Activated CD8-positive, alpha-beta T cell treated with anti-CD3 and anti-CD28 coated beads, Interleukin-2, amount 10 ng/mL, durations not matched to agents 7 days and 5 days (primary cell): ENCODE measurements at places on chromosomes 3 and 15.

GRCh38 chr3:72372161-72372560, 476.1 kb downstream of the SHQ1 start:
- DNase-seq, result no peak

DNA sequence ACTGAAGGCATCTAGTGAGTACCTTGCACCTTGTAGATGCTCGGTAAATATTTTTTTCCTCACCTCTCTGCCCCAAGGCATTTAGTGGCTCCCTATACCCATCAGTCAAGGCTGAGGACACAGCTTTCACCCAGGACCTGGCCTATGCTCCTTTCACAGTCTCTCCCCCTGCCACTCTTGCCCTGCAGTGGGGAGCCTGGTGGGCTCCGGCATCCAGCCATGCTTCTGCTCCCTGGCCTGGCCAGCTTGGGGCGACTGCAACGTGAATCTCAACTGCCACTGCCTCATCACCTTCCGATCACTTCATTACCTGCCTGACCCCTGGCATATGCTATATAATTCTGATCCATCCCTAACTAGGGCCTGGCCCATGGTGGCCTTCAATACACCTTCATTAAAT, 735 bp upstream of the CX3CR1 start:
- peak; percentile 17 for DNase-seq

- no peak for DNase-seq
These were observed 357.5 kb downstream of the FOXP1 start for GRCh38 chr3:71225951-71226564.

DNA sequence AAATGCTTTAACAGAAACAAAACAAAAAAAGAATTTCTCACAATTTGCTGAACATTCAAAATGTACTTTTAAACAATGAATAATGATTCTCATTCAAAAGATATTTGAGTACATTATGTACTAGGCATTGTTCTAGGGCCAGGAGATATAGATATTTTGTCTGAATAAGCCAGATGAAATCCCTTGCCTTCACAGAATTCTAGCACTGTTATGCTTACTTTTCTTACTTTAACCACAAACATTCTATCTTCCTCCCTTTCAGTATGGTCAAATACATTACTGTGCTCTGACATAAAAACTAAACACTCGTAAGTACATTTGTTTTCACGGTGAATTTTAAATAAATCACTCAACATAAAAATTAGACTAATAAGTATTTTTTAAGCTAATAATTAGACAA, 116.7 kb downstream of the ADAM10 start:
- DNase-seq, result no peak

DNA sequence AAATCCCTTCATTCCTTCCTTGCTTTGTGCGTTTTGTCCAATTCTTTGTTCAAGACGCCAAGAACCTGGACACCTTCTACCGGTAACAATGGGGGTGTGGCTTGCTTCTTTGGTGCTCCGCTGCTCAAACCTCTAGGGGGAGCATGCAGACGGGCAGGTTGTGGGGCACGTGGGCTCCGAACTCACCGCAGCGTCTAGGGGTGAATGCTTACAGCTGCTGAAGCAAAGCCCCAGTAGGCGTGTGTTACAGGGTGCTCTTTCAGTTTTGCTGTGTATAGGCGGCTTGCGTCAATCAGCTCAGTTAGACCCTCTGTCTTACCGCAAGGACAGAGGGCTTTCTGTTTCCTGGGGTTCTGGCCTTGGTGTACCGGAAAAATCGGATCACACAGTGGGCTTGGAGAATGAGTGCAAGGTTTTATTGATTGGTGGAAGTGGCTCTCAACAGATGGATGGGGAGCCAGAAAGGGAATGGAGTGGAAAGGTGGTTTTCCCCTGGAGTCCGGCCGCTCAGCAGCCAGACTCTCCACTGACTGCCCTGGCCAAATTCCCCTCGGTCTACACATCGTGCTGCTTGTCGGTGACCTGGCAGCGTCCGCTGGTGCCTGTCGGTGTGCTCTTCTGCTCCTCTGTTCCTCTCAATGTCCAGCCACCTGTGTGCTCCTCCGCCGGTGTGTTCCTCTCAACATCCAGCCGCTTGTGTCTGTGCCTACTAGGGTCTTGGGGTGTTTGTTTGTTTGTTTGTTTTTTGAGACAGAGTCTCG, 1.2 kb upstream of the LRRC34 start:
- peak; percentile 92 for DNase-seq

GRCh38 chr3:60015032-60015705, 965.3 kb upstream of the CFAP20DC start:
- no peak for DNase-seq

DNA sequence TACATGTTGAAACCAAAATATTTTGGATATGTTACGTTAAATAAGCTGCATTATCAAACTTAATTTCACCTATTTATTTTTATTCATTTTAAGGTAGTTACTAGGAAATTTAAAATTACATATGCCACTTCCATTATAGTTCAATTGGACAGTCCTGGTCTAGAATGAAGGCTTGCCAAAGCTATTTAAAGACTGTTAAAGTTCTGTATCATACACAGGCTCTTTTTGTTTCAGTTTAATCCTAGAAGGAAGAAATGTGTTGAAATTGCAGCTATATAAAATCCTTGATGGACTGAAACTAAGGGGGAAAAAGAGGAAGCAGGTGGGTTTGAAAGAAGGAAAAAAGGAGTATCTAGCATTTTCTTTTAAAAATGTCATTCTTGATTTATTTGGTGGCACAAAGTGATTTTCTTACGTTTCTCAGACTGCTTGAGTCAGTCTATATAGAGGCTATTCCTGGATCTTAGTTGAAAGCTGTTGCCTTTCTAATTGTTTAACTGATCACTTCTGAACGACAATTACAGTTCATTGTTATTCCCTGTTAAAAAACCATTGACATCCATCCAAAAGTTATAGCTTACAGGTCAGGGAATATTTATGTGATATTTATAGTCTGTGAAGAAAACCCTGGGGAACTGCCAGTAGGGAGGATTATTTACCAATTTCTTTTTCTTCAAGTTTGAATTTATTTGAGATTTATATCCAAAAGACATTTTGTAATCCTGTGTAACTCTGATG, 195.0 kb downstream of the RORA start:
- DNase-seq, result no peak

- DNase-seq, result no peak
These were observed 367.6 kb upstream of the PLSCR5 start for GRCh38 chr3:146972726-146973125.

GRCh38 chr3:101992863-101993262, 143.5 kb downstream of the NFKBIZ start:
- DNase-seq, result no peak

DNA sequence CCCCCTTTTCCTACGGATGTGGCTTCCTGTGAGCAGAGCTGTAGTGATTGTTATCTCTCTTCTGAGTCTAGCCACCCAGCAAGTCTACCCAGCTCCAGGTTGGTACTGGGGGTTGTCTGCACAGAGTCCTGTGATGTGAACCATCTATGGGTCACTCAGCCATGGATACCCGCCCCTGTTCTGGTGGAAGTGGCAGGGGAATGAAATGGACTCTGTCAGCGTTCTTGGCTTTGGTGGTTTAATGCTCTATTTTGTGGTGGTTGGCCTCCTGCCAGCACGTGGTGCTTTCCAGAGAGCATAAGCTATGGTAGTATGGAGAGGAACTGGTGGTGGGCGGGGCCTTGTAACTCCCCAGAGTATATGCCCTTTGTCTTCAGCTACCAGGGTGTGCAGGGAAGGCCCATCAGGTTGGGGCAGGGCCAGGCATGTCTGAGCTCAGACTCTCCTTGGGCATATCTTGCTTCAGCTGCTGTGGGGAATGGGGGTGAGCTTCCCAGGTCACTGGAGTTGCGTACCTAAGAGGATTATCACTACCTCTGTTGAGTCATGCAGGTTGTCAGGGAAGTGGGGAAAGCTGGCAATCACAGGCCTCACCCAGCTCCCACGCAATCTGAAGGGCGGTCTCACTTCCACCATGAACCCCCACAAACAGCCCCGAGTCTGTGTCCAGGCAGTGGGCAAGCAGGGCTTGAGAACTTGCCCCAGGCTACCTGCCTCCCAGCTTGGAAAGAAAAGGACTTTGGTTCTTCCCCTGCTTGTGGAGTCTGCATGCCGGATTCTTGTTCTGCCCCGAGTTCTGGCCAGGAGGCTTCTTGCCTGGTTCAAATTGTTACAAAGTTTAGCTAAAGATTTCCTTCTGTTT, 9.0 kb upstream of the ADGRG7 start:
- no peak for DNase-seq

DNA sequence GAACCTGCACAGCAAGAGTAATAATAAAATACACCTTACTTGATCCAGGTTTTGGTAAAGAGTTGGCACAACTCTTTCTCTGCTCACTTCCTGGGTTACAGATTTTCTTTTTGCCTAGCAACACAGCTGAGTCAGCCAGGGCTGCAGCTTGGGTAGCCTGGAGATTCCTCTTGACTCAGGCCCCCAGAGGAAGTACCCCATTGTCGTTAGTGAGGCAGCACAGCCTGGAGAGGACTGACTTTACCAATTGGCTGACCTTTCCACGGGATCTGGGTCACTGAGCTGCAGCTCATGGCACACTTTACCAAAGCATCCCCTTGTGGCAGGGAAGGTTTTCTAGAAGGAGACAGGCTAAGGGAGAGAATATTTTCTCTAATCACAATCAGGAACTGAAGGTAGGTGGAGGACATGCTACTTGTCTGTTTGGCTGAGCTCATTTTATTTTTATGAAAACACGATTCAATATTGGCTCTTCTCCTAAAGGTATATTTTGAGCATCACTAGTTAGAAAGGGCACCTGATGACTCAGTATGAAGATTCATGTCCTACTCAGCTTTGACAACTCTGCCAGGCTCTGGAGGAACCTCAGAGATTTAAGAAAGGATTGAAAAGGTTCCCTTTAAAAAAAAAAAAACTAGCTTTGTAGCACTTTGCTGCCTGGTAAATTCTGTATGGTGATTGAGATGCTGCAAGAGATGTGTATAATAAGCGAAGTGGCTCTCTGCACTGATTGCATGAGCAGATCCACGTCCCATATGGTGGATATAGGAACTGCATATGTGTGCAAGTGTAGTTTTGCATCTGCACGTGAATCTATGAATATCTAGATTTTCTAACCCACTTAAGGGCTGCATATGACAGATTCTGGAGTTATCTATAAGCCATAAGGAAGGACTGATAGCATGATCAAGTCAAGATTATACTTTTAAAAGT, 124.8 kb downstream of the CHDH start:
- DNase-seq, result no peak

- DNase-seq, result no peak
These were observed 9.6 kb downstream of the PYDC2 start for GRCh38 chr3:191470545-191470944.

GRCh38 chr3:66489581-66489980, 11.2 kb downstream of the LRIG1 start:
- peak; percentile 37 for DNase-seq

GRCh38 chr3:136069933-136070332, 104.4 kb downstream of the PPP2R3A start:
- no peak for DNase-seq
